Caki2 (cell line): ENCODE measurements at places on chromosomes 7 and 10. TPM values are rescaled to one million over a fixed set of nuclear protein-coding genes. Genes with fewer than 3 reads are reported as not detected.

The SORCS3 gene
- 0.10 TPM in 1 of 2 replicates, not detected in the other for total RNA-seq

The TMEM225B gene
- total RNA-seq: not detected in 2 replicates

The NCF1 gene
- not detected in 2 replicates for total RNA-seq

The NUTM2A gene
- 1.7 TPM in 1 of 2 replicates, not detected in the other for total RNA-seq

The POM121L12 gene
- total RNA-seq: not detected in 2 replicates

The COL26A1 gene
- total RNA-seq: 1.1 and 1.7 TPM in 2 replicates

The ANKRD2 gene
- total RNA-seq: 15.6 and 19.4 TPM in 2 replicates

The CTAGE4 gene
- 0.84 and 1.3 TPM in 2 replicates for total RNA-seq

The PTPN20 gene
- 12.7 and 13.6 TPM in 2 replicates for total RNA-seq

The LIPF gene
- total RNA-seq: not detected in 2 replicates

The KIF11 gene
- 7.4 and 15.1 TPM in 2 replicates for total RNA-seq

The NEUROG3 gene
- not detected in 2 replicates for total RNA-seq

The SPDYE11 gene
- total RNA-seq: not detected in 2 replicates
